GM12865 (cell line): ENCODE measurements at places on chromosomes 6 and 20.

DNA sequence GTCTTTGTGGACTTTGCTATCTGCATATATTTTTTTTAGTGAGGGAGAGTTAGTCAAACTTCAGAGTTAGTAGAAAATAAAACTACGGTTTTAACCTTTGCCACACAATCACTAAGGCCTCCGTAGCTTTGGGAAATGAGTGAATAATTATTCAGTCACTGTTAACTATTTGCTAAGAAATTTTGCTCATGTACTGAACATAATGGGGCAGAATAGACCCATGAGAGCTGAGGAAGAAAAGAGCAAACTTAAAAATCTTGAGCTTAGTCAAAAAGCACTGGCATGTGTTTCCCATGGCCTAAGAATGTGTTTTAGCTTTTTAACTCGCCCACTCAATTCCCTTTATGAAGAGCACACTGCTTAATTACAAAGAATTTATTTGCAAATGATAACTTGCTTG lies 60.4 kb upstream of the SUPT3H start:
- no peak for DNase-seq

GRCh38 chr6:14058735-14059134 lies 58.8 kb upstream of the CD83 start:
- no peak for DNase-seq

- DNase-seq, result no peak
Observed at GRCh38 chr20:51811042-51811355, 8.7 kb upstream of the SALL4 start.

- no peak for DNase-seq
Observed at GRCh38 chr6:16130437-16130891, 1.6 kb downstream of the MYLIP start.

- no peak for DNase-seq
Observed at GRCh38 chr20:23243791-23244155, 106.8 kb upstream of the NXT1 start.

DNA sequence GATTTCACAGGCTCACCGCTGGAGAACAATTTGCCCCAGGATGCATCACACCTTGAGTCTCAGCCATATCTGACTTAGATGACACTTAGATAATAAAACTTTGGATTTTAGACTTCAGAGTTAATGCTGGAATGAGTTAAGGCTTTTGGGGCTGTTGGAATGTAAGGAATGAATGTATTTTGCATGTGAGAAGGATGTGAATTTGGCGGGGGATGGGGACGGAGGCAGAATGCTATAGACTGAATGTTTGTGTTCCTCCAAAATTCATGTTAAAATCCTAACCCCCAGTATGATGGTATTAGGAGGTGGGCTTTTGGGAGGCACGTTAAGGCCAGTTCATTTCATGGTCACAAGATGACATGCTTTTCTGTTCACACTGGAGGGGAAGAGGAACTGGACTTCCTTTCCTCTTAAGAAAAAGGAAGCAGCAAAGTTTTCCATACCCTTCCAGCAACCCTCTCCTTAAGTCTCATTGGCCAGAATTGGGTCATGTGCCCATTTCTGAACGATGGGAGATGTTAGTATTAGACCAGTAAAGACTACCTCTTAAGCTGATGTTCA lies 5.8 kb upstream of the SRXN1 start:
- DNase-seq, result no peak

DNA sequence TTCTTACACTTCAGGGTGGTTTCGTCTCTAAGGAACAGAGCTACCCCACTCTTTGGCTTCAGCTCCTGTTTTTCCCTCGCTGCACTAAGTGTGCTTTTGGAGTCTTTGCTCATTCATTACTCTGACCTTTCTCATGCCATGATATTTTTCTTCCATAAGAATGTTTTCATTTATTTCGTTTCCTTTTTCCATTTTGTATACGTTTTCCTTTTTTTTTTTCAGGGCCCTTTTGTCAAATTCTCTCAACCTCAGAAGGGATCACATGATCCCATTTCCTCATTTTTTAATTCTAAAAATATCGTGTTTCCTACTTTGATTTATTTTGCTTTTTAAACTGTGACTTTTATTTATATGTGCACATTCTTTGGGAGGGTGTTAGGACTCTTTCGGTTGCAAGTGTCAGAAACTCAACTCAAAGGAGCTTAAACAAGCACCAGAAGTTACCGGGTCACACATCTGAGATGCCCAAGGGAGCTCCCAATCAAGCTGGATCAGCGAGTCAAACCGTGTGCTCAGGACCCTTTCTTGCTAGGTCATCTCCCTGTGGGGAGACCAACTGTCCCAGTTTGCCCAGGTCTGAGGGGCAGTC lies 40.6 kb downstream of the GCNT2 start:
- no peak for DNase-seq

DNA sequence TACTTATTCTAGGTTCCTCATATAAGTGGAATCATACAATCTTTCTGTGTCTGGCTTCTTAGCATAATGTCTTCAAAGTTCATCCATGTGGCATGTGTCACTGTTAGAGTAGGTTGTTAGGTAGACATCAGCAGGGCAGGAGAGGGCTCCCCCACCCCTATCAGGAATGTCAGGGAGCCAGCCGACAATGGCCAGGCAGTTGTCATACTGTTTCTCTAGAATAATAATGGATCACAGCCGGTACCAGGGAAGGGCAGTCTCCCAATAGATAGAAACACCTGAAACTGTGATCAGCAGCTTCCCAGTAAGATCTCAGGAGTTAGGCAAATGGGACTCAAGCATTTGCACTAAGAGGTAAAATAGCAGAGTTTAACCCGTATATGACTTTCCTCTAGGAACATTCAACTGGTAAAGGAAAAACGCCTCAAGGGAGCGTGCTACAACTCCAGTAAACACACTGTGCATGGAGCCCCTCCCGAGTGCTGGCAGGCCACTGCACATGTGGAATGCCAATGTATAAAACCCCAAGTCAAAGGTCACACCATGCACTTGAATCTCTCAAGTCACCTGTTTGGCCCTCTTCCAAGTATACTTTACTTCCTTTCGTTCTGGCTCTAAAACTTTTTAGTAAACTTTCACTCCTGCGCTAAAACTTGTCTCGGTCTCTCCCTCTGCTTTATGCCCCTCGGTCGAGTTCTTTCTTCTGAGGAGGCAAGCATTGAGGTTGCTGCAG lies 29.8 kb upstream of the SIRT5 start:
- no peak for DNase-seq

DNA sequence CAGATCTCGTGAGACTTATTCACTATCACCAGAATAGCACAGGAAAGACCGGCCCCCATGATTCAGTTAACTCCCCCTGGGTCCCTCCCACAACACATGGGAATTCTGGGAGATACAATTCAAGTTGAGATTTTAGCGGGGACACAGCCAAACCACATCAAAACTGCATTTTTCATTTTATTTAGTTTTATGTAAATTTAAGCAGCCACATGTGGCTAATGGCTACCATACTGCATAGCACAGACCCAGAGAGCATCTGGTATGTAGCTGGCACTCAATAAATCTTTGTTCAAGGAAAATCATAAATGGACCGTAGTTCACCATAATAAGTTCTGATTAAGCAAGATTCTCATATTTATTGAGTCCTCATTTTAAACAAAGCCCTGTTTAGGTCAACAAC lies 15.3 kb downstream of the GFOD1 start:
- no peak for DNase-seq

GRCh38 chr6:75495011-75495410 lies 1.4 kb upstream of the FILIP1 start:
- no peak for DNase-seq

DNA sequence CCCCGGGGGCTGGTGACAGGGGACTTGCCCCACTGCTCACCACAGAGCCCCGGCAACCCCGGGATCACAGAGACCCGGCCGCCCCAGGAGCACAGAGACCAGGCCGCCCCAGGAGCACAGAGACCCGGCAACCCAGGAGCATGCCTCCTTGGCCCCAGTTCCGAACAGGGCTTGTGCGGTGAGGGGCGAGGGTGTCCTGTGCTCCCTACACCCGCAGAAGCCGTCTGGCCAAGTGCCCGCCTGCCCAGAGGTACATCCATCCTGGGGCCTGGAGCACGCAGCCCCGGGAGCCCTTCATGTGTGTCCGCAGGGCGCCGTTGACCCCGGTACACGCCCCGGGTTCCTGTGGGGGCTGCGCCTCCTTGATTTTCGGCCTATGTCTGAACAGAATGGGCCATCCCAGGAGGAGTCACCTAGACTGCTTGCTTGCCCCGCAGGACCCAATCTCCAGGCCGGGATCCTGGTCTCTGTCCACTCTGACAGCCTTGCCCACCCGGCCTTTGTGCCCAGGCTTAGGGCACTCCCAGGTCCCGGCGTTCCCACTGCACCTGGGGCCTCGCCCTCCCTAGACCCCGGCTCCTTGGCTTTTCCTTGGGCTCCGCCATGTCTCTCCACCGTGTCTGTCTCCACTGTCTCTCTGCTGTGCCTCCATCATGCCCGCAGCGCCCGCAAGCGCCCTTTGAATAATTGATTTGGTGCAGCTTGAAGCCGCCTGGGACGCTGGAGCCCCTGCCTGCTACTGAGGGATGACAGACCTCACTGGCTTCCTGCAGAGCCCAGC lies 219.8 kb downstream of the ERMARD start:
- no peak for DNase-seq

DNA sequence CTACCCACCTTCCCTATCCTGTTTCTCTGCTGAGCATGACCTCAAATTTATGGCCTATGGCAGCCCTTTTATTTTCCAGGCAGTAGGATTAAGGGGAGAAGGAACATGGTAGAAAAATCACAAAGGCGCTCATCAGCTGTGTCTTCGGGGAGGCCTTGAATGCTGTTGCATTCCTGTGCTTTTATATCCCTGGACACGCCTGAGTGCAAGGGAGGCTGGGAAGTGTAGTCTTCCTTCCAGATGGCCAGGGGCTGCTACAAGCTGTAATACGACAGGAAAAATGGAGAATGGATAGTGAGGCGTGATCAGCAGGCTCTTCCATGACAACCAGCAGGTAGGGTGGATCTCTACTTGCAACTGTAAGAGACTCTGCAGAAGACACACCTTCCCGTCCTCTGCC lies 210.9 kb upstream of the GGTLC1 start:
- no peak for DNase-seq

DNA sequence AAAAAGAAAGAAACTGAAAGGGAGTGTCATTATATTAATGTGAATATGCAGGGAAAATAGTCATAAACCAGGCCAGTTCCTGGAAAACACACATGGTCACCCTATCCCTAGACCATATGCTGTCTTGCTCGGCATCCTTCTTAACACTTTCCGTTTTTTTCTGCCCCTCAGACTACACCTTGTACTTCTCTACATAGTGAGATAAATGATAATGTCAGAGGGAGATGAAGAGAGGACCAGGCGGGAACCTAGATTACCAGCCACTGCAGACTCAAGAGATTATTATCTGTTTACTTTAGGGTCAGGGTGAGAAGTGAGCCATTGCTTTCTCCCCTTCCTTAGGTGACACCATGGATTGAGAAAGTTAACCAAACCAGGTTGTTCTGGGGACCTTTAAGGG lies 3.7 kb upstream of the RPP21 start:
- DNase-seq, result no peak

- no peak for DNase-seq
Observed at GRCh38 chr20:62306414-62307187, 3.8 kb downstream of the ADRM1 start.

GRCh38 chr6:93176070-93176469 lies 243.3 kb downstream of the EPHA7 start:
- peak; percentile 58 for DNase-seq

DNA sequence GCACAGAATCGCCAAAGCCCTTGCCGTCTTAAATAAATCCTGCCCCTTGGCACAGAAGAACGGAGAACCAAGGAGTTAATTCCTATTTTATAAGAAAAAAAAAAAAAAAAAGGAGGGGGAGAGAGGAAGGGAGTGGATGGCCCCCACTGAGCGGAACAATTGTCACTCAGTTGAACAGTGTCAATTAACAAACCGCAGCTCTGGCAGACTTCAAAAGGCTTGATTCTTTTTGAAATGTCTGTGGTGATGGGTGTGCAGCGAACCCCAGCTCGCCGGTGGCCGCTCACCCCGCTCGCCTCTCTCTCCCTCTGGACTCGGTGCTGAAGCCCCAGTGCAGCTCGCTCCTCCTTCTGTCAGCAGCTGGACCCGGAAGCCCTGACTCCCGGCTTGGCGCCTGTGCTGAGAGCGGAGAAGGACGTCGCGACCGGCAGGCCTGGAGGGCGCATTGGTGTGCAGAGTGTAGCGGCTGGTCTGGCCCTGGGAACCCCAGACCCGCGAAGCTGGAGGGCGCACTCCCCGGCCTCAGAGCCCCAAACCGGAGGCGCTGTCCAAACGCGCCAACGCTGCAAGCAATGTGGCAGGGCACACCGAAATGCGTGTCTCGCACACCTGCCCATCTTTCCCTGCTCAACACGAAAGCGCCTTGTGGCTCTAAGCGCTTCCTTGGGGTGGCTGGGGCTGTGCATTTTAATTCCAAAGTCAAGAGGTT lies 3.4 kb downstream of the LINC00237 start:
- DNase-seq, result peak; percentile 42

GRCh38 chr6:79079561-79080041 lies 1.5 kb upstream of the PHIP start:
- no peak for DNase-seq

GRCh38 chr6:114108119-114109002 lies 137.4 kb upstream of the HDAC2 start:
- peak; percentile 66 for DNase-seq

DNA sequence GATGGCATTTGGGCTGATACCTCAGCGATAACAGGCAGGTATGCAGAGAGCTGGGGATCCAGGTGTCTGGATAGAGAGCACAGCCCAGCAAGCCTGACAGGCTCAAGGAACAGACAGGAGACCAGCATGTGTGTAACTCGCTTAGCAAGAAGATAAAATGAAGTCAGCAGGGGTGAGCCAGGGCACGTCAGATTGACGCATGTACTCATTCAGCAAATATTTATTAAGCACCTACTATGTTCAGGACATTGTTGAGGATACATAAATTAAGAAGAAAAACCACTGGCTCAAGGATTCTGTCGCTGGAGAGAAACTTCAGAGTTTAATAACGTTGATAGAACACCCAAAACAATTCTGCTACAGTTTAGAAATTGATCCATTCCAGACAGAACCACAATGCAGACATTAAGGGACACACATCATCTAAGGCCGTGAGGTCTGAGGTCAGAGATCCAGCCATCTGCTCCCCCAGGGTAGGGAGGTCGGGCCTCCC lies 1.0 kb upstream of the DUSP22 start:
- peak; percentile 76 for DNase-seq

DNA sequence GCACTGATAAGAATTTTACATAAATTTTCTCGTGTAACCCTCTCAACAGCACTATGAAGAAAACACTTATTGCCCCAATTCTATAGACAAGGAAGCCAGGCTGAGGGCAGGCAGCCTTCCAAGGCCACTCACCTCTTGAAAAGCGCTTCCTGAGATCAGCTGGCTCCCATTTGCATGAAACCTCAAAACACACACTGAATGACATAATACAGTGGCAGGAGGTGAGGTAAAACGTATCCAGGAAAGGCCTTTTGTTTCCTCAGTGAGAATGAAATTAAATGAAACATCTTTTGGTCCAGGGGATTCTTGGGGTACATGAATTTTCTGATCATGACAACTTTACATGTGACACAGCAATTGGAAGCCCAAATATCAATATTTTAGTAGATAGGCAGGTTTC lies 112.5 kb downstream of the WDR27 start:
- peak; percentile 62 for DNase-seq

- no peak for DNase-seq
Observed at GRCh38 chr6:105642708-105643107, 239.8 kb upstream of the PREP start.
